ENCODE measurements at places on chromosomes 4 and X.

- no peak overlapping the region for H3K27ac ChIP-seq
- H3K36me3 ChIP-seq, result no peaks in the 10 kb centered on the region
- no peaks in the 10 kb centered on the region for H3K4me1 ChIP-seq
- DNase-seq, result no peak
- no peaks in the 10 kb centered on the region for H3K27me3 ChIP-seq
These were observed 331.6 kb downstream of the UNC5C start for GRCh38 chr4:95217197-95217596.

GRCh38 chrX:133495464-133496391, 80.4 kb upstream of the GPC4 start:
- no peak overlapping the region for H3K4me3 ChIP-seq
- no peaks in the 10 kb centered on the region for H3K36me3 ChIP-seq
- no peak for DNase-seq
- H3K27ac ChIP-seq, result no peak overlapping the region
- H3K4me1 ChIP-seq, result no peaks in the 10 kb centered on the region

GRCh38 chrX:19855700-19856381, 31.6 kb downstream of the SH3KBP1 start:
- no peak for DNase-seq
- H3K4me1 ChIP-seq, result no peaks in the 10 kb centered on the region
- H3K27ac ChIP-seq, result no peak overlapping the region

GRCh38 chr4:129352480-129352879, 256.5 kb downstream of the C4orf33 start:
- no peaks in the 10 kb centered on the region for H3K27me3 ChIP-seq
- peaks cover 17% of the 10 kb centered on the region for H3K4me1 ChIP-seq
- no peak for DNase-seq
- H3K4me3 ChIP-seq, result no peak overlapping the region
- no peaks in the 10 kb centered on the region for H3K36me3 ChIP-seq
- H3K27ac ChIP-seq, result no peak overlapping the region

GRCh38 chr4:180809439-180809838, 1433.8 kb upstream of the TENM3 start:
- no peak overlapping the region for H3K27ac ChIP-seq
- no peaks in the 10 kb centered on the region for H3K27me3 ChIP-seq
- no peaks in the 10 kb centered on the region for H3K36me3 ChIP-seq
- no peaks in the 10 kb centered on the region for H3K4me1 ChIP-seq

GRCh38 chrX:121336831-121337421, 289.5 kb downstream of the GLUD2 start:
- H3K36me3 ChIP-seq, result no peaks in the 10 kb centered on the region
- DNase-seq, result no peak
- no peak overlapping the region for H3K27ac ChIP-seq
- no peaks in the 10 kb centered on the region for H3K4me1 ChIP-seq
- no peaks in the 10 kb centered on the region for H3K27me3 ChIP-seq

- peaks cover 16% of the 10 kb centered on the region for H3K36me3 ChIP-seq
- H3K4me3 ChIP-seq, result no peak overlapping the region
- no peaks in the 10 kb centered on the region for H3K27me3 ChIP-seq
- no peak overlapping the region for H3K27ac ChIP-seq
- DNase-seq, result no peak
These were observed 20.9 kb downstream of the MAPK10 start for GRCh38 chr4:86338989-86339388.

DNA sequence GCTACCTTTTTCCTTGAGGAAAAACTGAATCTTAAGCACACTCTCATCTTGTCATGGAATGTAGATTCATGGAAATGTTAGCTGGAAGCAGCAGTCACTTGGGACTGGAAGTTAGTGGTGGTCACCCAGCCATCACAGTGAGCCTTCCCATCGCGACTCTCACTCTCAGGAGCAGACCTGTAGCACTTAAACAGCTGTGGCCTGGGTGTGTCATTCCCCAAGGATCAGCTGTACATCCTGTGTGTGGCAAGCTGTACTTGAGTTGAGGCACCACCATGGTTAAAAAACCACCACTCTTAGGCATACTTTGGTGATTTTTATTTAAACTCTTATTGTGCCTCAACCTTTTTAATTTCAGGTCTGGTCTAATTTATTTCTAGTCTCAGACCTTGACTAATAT, 46.7 kb downstream of the JADE1 start:
- no peak overlapping the region for H3K4me3 ChIP-seq
- H3K27me3 ChIP-seq, result no peaks in the 10 kb centered on the region
- no peaks in the 10 kb centered on the region for H3K4me1 ChIP-seq
- DNase-seq, result no peak

GRCh38 chr4:113382704-113383103, 333.3 kb downstream of the ANK2 start:
- H3K27me3 ChIP-seq, result no peaks in the 10 kb centered on the region
- H3K4me3 ChIP-seq, result no peak overlapping the region
- no peak for DNase-seq
- peaks cover 4% of the 10 kb centered on the region for H3K36me3 ChIP-seq

- H3K4me1 ChIP-seq, result no peaks in the 10 kb centered on the region
- H3K4me3 ChIP-seq, result no peak overlapping the region
- no peak for DNase-seq
- H3K27me3 ChIP-seq, result peaks cover 39% of the 10 kb centered on the region
These were observed 175.3 kb downstream of the MAML3 start for GRCh38 chr4:139978692-139979091.

GRCh38 chr4:15149839-15150592, 147.7 kb downstream of the CPEB2 start:
- no peaks in the 10 kb centered on the region for H3K36me3 ChIP-seq
- H3K4me3 ChIP-seq, result no peak overlapping the region
- DNase-seq, result peak; percentile 82

GRCh38 chrX:67555578-67556203, 11.9 kb downstream of the AR start:
- no peaks in the 10 kb centered on the region for H3K27me3 ChIP-seq
- DNase-seq, result peak; percentile 32
- no peak overlapping the region for H3K27ac ChIP-seq

DNA sequence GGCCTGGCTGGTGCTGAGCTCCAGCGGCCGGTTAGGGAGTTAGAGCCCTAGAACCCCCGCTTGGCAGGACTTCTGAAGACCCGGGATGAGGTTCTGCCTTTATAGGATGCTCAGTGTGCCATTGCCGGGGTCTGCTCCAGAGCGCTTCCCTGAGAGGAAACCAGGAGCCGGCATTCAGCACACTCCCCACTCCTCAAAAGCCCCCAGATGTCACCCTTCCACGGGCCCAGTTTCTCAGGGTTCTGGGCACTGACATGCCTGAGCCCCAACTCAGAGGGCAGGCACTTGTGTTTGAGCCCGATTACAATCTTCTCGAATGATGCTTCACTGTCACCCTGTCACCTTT, 6.5 kb downstream of the NKX3-2 start:
- peaks cover 14% of the 10 kb centered on the region for H3K4me1 ChIP-seq
- H3K36me3 ChIP-seq, result no peaks in the 10 kb centered on the region
- H3K4me3 ChIP-seq, result no peak overlapping the region

GRCh38 chrX:148872881-148873280, 372.5 kb downstream of the AFF2 start:
- H3K4me1 ChIP-seq, result no peaks in the 10 kb centered on the region
- H3K4me3 ChIP-seq, result no peak overlapping the region
- H3K27ac ChIP-seq, result no peak overlapping the region
- H3K27me3 ChIP-seq, result no peaks in the 10 kb centered on the region

GRCh38 chrX:17496407-17496806, 121.4 kb downstream of the NHS start:
- no peaks in the 10 kb centered on the region for H3K36me3 ChIP-seq
- DNase-seq, result no peak
- no peaks in the 10 kb centered on the region for H3K4me1 ChIP-seq
- no peak overlapping the region for H3K27ac ChIP-seq
- H3K27me3 ChIP-seq, result no peaks in the 10 kb centered on the region
- H3K4me3 ChIP-seq, result no peak overlapping the region

DNA sequence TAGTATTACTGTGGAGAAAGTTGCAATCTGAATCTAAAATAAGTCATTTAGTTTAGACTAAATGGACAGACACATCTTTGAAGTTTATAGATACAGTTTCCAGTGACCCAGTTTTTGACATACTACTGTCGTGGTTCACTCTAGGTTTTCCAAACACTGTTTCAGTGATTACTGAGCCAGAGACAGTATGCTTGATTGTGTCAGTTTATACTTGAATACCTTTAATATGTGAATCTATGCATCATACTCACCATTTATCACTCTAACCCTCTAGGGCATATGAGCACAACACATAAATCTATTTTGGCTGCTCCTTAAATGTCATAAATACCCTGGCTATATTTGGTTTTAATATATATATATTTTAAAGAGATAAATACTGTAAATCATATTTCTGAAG, 173.5 kb downstream of the GRID2 start:
- H3K27ac ChIP-seq, result no peak overlapping the region
- H3K4me3 ChIP-seq, result no peak overlapping the region

DNA sequence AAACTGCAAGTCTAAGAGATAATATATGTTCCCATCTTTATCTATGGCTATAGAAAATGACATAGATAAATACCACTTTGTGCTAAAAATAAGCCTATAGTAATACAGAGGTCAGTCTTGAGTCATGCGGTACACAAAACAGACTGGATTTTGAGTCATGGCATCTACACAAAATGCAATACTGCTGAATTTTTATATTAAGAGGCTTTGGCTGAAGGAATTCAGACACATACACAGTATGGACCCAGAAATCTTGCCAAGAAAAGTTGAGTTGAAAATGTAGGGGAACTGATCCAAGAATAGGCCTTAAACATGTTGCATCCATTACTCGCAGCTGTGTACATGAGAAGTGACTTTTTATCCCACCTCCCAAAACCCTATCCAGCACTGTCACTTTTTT, 184.4 kb downstream of the TENM3 start:
- H3K4me1 ChIP-seq, result no peaks in the 10 kb centered on the region
- H3K4me3 ChIP-seq, result no peak overlapping the region
- no peak for DNase-seq
- peaks cover 3% of the 10 kb centered on the region for H3K36me3 ChIP-seq
- no peak overlapping the region for H3K27ac ChIP-seq

DNA sequence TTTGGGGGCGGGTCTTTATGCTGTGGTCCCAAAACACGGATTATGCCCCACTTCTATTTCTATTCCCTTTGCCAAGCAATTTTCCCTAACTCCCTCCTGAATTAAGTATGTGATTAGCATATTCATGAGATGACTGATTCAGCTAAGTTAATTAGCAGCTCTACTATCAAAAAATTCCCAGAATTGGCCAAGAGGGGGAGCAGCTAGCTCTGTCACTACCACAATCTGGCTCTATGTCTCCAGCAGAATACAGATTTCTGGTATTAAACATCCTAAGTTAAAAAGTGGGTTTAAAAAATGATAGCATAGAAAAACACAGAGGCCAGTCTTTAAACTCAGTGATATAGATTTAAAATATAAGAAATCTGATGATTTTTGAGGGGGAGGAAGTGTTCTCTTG, 80.3 kb downstream of the GPC4 start:
- no peaks in the 10 kb centered on the region for H3K27me3 ChIP-seq
- no peak overlapping the region for H3K4me3 ChIP-seq
- peak; percentile 52 for DNase-seq
- peaks cover 9% of the 10 kb centered on the region for H3K4me1 ChIP-seq
- H3K27ac ChIP-seq, result no peak overlapping the region
- peaks cover 13% of the 10 kb centered on the region for H3K36me3 ChIP-seq

DNA sequence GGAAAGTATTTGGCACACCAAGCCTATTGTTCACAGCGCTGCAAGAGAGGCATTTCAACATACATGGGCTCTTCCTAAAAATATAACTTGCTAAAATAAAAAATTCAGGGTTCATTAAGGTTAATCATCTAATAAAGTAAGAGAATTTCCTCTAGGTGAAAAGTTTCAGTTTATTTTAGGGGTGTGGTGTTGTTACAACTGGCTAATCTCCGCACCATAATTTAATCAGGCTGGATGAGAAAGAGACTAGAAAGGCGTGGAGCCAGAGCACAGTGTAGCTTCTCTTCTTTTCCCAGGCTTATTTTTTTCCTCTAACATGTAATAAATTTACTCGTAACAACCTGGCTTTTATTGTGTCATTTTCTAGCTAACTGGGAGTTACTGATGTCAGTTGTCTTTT, 47.9 kb downstream of the FHL1 start:
- no peaks in the 10 kb centered on the region for H3K27me3 ChIP-seq
- H3K4me1 ChIP-seq, result no peaks in the 10 kb centered on the region
- no peak overlapping the region for H3K27ac ChIP-seq
- no peak for DNase-seq

DNA sequence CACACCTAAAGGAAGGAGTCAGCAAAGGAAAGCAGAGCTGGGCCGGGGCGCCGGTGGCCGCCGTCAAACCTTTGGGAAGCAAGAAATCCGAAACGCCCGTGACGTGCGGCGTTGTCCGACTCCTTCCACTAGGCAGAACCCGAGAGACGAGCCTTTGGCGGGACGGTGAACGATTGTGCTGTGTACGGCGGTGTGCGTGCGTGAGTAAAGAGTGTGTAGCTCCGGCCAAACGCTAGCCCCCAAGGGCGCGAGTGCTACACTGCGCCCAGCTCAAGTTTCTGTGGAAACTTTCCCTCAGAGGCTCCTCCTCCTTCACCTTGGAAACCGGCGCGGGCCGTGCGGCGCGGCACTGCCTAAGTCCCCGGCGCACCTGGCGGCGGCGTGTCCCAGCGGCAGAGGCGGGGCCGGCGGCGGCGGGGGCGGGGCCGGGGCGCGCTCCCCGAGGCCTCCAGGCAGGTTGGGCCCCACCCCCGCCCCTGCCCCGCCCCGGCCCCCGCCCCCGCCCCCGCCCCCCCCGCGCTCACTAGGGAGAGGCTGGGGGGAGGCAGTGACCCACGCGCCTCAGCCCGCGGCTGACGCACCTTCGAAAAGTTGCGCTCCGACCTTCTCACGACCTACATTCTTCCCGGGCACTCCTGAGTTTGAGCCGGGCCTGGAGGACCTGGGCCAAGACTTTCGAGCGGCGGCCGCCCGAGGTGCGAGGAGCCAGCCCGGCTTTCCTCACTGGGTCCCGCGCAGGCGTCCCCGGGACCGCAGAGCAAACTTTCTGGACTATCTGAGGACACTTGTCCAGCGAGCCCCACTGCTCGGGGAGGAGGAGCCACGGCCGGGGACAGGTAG, at the start of gene FHIP1A:
Gene FHIP1A, plus strand, starts transcription at position 547 of the 840 bp plus-strand sequence. CDS start 157,084 bp downstream, outside the sequence.
- H3K36me3 ChIP-seq, result no peaks in the 10 kb centered on the region
- no peak within 1 kb of the TSS for H3K27ac ChIP-seq
- peaks cover 6% of the 10 kb centered on the region for H3K4me1 ChIP-seq
- peak; percentile 95 for DNase-seq
- H3K27me3 ChIP-seq, result peaks cover 22% of the 10 kb centered on the region

- DNase-seq, result no peak
- no peaks in the 10 kb centered on the region for H3K36me3 ChIP-seq
- no peak overlapping the region for H3K4me3 ChIP-seq
- no peaks in the 10 kb centered on the region for H3K27me3 ChIP-seq
- no peaks in the 10 kb centered on the region for H3K4me1 ChIP-seq
These were observed 810.3 kb downstream of the IL1RAPL1 start for GRCh38 chrX:29397506-29397905.
